ENCODE measurements at places on chromosomes 5 and 9.

- DNase-seq, result no peak
Observed at GRCh38 chr5:158737536-158738027, 362.1 kb downstream of the EBF1 start.

- no peak for DNase-seq
Observed at GRCh38 chr9:38106488-38106887, 37.5 kb upstream of the SHB start.

GRCh38 chr5:88707216-88707965 lies 175.6 kb downstream of the MEF2C start:
- DNase-seq, result no peak

GRCh38 chr9:27003426-27004077 lies 1.9 kb downstream of the LRRC19 start:
- no peak for DNase-seq

DNA sequence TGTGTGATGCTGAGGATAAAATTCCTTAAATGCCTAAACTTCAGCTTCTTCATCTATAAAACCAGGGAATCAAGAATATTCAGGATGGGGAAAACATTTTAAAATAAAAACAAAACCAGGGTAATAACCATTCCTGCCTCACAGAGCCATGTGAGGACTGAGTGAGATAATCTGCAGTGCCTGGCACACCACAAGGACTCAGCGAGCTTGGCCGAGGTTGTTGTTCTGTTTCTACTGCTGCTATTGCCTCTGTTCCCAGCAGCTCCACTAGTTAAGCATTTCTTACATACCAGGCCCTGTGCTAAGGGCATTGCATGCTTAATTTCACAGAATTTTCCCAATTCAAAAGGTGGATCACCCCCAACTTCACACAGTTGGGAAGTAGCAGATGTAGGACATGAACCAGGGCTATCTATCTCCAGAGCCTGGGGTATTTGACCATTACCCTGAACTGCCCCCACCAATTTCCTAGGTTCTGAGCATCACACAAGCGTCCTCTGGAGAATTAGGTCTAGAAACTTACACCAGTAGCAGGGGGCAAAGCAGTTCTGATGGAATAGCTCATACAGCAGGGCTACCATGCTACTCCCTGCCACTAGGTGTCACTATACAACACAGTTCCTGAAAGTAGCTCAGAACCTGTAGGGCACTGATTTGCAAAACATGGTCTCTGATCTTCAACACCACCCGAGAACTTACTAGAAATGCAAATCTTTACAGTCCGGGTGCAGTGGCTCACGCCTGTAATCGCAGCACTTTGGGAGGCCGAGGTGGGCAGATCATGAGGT lies 74.3 kb downstream of the LRSAM1 start:
- peak; percentile 71 for DNase-seq

Data from fibroblast of lung (primary cell).